ENCODE measurements at places on chromosomes 2 and 18. TPM values are rescaled to one million over a fixed set of nuclear protein-coding genes. Genes with fewer than 3 reads are reported as not detected.

- H3K27ac ChIP-seq: no peak overlapping the region
- H3K4me3 ChIP-seq: no peak overlapping the region
- no peaks in the 10 kb centered on the region for H3K36me3 ChIP-seq
These were observed 1097.9 kb upstream of the CNTNAP5 start for GRCh38 chr2:122927197-122927596.

TTN gene
- 2,803 TPM for total RNA-seq

DNA sequence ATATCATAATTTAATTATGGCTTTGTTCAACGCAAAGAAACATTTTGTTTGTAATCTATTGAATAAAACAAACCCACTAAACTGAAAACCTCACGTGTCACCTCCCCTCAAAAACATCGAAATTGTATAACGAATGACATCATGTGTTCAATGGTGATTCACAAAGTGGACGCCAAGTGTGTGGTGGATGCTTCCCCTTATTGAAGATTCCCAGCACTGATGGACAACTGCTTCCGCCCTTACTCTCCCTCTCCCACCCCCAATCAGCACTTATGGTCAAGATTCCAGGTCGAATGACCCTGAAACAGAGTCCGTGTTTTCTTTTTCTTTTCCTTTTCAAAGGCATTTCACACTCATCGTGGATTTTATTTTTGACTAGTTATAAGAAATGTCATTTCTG lies 383.0 kb upstream of the SMIM21 start:
- no peaks in the 10 kb centered on the region for H3K36me3 ChIP-seq
- no peak overlapping the region for H3K27ac ChIP-seq
- peaks cover 12% of the 10 kb centered on the region for H3K27me3 ChIP-seq

DNA sequence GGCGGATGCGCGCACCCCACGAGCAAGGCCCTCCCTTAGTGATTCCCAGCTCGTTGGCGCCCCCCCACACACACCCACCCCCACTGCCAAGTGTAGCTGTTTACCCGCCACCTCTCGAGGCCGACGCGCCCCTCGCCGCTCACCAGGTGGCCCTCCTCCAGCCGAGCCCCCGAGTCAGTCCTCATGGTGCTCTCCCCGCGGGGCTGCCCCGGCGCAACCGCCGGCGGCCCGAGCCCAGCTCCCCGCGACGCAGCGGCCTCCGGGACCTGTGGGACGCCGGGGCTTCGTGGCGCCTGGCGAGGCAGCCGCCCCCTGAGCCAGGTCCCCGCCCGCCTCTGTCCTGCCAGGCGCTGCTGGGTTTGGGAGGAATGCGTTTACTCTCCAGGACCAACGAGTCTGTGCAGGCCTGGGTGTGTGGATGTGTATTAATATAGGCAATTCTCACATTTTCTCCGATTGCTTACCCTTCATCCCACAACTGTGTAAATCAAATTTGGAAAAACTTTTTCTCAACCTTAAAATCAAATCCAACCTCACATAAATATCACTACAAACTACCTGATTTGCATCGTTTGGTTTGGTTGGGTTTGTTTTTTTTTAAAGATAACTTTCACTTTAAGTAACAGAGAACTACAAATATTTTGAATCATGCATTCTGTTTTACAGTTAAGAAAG lies at the start of gene TMEM237:
TMEM237 (minus strand) TSS at position 288 of the 675 bp plus-strand sequence; CDS start at position 185, 103 bp downstream.
- H3K36me3 ChIP-seq: peaks cover 4% of the 10 kb centered on the region
- H3K4me3 ChIP-seq: peak within 1 kb of the TSS; percentile 87
- no peaks in the 10 kb centered on the region for H3K27me3 ChIP-seq
- H3K4me1 ChIP-seq: peaks cover 27% of the 10 kb centered on the region
- peak within 1 kb of the TSS; percentile 92 for H3K27ac ChIP-seq

DNA sequence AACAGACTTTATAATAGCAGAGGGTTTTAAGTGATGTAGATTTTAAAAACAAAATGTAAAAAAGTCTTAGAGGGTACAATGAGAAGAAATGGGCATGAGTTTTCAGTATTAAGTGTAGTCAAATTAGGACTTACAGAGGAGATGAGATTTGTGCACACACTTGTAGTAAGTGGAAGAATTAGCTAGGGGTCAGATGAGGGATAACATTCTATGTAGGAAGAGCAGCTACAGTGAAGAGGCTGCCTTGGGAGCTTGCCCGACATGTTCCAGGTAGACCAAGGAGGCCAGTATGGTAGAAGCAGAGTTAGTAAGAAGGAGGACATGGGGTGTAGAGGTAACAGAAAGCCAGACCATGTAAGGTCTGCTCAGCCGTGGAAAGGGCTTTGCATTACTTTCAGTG lies 189.2 kb upstream of the DSEL start:
- no peaks in the 10 kb centered on the region for H3K36me3 ChIP-seq
- H3K27ac ChIP-seq: no peak overlapping the region
- no peaks in the 10 kb centered on the region for H3K4me1 ChIP-seq
- no peaks in the 10 kb centered on the region for H3K27me3 ChIP-seq
- no peak for DNase-seq

All from left ventricle myocardium inferior (tissue), 1 donor.